ENCODE measurements at places on chromosomes 6 and 20.

DNA sequence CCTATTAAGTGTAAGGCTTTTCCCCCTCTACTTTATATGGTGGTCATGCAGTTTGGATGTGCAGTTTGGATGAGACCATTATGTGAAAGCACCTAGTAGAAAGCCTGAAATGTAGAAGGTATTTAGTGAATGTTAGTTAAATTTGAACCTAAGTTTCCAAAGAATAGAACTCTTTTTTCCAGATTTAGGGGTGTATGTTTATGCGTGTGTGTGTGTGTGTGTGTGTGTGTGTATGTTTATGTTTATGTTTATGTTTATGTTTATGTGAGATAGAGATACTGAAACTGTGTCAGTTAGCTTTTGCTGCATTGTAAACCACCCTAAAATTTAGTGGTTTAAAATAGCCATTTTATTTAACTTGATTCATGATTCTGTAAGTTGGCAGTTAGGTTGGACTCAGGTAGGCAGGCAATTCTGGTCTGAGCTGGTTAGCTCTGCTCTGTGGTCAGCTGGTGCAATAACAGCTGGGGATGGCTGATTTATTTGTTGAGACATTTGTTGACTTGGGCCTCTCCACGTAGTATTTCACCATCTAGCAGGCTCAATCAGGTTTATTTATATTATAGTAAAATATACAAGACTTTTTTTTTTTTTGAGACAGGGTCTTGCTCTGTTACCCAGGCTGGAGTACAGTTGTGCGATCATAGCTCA, 54.0 kb downstream of the STK4 start:
- no peak for DNase-seq

GRCh38 chr20:56986931-56987720, 279.3 kb downstream of the BMP7 start:
- DNase-seq, result no peak

GRCh38 chr20:24772667-24773066, 176.4 kb upstream of the CST7 start:
- no peak for DNase-seq

DNA sequence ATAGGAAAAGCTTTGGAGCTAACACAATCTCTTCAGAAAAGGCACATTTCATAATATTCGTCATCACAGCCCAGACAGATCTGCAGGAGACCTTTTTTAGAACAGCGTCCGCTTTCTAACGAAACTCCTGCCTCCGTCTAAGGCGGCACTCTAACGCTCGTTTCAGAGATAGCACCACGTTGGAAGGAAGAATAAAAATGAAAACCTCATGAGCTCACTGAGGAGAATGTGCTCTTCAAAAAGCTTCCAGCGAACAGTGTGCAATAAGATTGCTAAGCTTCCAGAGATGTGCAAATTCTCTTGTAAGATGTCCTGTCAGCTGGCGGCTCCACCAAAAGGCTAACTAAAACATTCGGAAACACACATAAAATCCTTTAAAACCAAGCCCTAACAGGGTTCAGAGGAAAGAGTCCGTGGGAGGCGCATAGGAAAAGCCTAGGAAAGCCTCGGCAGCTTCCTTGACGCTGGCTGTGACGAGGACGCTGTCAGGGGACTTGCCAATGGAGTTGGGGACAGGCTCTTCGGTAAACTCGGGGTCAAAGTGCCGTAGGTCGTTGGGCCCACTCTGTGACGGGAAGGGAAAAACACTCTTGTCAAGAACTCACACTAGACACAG, 117.6 kb upstream of the SLC2A12 start:
- no peak for DNase-seq

GRCh38 chr6:137864812-137865508, 2.1 kb upstream of the TNFAIP3 start:
- no peak for DNase-seq

DNA sequence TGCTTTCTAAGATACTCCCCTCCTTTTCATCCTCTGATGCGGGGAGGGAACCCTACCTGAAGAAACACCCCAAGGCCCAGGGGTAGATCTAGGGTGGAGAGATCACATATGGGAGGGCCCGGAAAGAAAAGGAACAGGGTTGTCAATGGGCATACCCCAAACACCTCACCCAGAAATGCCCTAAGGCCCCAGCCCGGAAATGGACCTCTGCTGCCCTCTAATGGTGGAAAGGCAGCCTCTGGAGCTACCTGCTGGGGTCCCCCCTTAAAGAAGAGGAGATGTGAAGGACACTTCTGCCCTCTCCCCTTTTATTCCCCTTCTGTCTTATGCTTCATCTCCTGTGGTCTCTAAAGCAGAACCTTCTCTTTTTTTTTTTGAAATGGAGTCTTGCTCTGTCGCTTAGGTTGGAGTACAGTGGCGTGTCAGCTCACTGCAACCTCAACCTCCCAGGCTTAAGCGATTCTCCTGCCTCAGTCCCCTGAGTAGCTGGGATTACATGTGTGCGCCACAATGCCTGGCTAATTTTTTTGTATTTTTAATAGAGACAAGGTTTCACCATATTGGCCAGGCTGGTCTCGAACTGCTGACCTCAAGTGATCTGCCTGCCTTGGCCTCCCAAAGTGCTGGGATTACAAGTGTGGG, 458 bp upstream of the ARMC12 start:
- peak; percentile 69 for DNase-seq

DNA sequence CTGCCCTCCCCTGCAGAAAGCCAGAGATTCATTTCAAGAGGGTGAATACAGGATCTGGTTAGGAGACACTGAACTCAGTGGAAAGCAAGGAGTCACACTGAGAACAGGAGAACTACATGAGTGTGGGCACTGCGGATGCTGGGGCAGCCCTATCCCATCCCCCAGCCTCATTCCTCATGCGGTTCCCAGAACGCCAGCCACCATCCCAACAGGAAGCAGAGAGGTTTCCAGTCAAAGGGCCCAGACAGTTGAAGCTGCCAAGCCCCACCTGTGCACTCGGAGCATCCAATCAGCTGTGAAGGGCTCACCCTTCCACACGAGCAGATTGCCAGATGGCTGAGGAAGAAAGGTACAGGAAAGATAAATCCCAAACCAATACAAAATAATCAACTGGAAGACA, 50.7 kb upstream of the PRND start:
- DNase-seq, result no peak

DNA sequence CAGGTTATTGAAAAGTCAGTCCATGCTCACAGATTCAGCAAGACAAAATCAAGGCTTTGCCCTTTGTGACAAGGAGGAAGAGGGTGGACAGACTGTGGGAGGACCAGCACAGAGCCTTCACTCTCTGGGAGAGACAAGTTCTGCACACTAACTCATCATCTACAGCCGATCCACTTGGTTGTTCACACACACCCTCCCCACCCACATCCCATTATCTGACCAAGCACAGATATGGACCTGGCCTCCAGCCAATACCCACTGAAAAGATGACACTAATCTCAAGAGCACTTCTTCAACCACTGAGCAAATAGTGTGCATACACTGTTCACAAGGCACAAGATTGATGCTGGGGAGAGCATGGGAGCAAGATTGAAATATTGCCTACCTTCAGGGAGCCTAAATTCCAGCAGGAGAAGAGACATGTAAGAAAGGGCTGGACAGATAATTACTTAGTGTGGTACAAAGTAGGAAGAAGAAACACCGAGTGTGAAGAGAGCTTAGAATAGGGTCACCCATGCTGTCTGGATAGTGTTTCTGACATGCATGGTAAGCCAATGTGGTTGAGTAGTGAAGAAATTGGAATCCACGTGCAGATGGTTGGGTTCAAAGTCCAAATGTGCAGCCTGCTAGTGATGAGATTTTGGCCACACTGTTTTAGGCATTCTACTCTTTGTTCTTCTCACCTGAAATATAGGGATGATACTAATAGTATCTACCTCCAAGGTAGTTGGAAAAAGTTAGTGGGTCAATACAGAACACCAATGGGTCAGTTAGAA, 21.7 kb upstream of the IL17A start:
- DNase-seq, result no peak

DNA sequence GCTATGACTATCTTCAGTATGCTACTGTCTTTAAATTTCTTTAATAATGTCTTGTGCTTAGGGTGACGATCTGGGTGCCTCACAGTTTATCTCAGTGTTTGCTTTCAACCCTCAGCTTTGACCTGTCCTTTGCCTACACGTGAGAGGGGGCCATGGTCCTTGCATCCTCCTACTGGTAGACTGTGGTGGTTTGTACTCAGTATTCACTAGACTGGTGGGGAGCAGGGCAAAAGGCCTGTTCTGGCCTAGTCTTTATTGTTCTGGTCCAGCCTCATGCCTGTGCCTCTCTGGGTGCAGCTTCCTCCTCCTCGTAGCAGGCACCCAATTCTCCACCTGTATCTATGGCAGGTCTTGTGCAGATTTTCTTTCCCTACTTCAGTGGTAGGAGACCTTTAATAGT, 354.9 kb downstream of the CD109 start:
- DNase-seq, result no peak

- no peak for DNase-seq
Measured at GRCh38 chr6:119355157-119355556, 5.6 kb upstream of the MAN1A1 start.

DNA sequence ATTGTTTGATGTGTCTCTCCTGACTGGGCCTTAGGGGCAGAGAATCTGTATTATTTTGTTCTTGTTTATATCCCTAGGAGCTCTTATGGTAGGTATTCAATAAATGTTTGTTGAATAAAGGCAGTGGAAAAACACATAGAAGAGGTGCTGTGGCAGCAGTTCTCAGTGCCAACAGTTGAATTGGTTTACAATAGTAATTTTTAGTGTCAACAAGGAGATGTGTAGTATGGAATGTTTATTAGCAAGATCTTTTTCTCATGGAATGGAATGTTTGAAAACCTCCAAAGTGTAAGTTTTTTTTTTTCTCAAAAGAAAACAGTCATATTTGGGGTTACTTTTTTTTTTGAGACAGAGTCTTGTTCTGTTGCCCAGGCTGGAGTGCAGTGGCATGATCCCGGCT, 28.0 kb downstream of the ASXL1 start:
- DNase-seq, result no peak

DNA sequence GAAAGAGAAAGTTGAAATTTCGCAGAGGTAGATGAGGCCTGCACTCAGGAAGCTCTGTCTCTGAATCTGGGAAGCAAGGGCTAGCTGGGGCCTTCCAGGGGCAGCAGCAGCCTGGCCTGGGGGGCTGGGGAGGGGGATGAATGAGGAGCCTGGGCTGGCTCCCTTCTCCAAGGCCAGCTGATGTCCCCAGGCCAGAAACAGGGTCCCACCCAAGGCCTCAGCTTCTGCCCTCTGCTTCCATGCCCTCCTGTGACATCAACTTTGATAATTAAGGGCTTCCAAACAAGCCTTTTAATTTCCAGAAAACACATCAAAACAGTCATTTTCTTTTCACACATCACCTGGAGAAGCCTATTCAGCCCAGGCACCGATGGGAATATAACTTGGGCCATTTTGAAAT, 15.4 kb downstream of the TFAP2A start:
- DNase-seq, result no peak

DNA sequence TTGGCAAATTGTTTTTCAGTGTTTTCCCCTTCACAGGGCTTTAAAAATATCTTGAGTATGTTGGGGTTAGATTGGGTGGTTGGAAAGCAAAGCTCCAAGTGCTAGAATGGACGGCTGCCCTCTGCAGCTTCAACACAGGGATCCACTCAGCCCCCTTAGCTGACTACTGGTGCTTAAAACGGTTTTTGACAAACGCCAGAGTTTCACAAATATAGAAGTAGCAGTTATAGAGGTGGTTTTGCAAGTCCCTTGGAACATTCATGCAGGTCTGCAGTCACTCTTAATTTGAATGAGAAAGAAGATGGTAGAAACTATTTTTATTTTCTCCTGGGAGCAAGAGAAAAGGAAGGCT, 175.9 kb downstream of the ARID1B start:
- no peak for DNase-seq

GRCh38 chr6:6348256-6348655, 27.8 kb upstream of the F13A1 start:
- no peak for DNase-seq

- DNase-seq, result no peak
Measured at GRCh38 chr6:7035837-7036249, 71.9 kb upstream of the RREB1 start.

DNA sequence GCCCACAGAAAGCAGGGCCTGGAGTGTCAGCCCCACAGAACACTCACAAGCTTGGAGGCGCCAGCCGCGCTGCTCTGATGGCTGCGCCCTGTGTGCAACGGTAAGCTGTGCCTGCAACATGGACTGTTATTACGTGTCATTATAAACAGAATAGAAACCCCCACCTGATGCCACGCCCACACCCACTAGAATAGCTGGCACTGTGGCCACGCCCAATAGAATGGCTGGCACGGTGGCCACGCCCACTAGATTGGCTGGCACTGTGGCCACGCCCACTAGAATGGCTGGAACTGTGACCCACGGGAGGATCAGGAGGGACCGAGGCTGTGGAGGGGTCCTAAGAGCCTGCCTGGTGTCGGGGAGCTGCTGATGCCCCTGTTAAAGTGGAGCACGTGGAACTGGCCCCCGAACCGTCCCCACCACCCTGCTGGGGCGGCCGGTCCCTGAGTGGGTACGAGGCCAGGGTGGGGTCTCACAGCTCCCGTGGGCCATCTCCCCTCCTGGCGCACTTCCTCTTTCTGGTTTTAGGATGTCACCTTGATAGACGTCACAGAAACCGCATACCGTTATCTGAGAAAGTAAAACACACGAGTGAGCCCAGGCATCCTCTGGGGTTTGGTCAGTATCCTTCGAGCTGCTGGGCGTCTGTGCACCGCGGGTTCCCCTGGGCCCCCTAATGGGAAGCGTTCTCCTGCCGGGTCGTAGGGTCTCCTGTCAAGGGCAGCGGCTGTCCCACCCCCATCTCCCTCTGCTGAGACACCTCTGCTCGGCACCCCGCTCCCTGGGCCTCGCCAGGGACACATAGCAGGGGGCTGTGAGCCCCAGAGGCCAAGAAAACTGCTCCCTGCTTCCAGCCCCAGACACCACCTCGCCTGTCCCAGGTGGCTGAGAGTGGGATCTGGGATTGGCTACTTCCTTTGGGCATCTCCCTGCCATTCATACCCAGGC, 25.4 kb downstream of the SLC17A9 start:
- DNase-seq, result peak; percentile 64

DNA sequence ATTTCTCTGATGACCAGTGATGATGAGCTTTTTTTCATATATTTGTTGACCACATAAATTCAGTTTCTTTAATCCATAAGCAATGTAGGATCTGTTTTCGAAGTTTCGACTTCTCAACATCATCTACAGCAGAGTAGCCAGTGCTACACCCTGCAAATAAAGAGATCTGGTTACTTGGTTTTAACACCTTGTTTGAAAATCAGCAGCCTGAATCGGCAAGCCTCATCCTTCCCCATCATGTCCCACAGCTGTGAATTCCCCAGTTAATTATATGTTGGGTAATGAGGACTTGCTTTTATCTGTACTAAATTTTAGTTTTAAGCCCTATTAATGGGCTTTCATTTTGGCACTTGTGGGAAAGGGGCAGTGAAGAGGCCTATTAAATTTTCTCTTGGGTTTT, 80.6 kb downstream of the BMP2 start:
- no peak for DNase-seq

GRCh38 chr6:145453376-145453775, 281.9 kb downstream of the EPM2A start:
- no peak for DNase-seq
